Activated CD8-positive, alpha-beta memory T cell treated with anti-CD3 and anti-CD28 coated beads, Interleukin-2, amount 50 U/mL, for 4 hours (primary cell): ENCODE measurements at places on chromosomes 4 and X.

DNA sequence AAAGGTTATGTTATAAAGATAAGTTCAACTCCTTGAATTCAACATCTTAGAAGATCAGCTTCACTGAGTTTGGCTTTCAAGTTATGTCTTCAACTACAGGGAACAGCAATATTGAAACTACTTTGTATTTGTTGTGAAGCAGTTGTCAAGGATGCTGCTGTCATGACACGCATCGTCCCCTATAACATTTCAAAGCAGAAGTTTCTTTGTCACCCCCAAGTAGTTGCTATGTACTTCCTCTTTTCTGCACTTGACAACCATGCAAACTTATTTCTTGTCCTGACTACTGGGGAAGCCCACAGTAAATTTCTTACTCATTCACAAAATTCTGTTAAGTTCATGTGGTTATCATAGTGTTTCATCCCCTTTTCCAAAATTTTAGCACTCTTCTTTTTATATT is 14.3 kb downstream of the ANTXR2 start:
- DNase-seq, result peak; percentile 24

- no peak for DNase-seq
Observed at GRCh38 chr4:163493643-163494359, 689 bp upstream of the TMA16 start.

DNA sequence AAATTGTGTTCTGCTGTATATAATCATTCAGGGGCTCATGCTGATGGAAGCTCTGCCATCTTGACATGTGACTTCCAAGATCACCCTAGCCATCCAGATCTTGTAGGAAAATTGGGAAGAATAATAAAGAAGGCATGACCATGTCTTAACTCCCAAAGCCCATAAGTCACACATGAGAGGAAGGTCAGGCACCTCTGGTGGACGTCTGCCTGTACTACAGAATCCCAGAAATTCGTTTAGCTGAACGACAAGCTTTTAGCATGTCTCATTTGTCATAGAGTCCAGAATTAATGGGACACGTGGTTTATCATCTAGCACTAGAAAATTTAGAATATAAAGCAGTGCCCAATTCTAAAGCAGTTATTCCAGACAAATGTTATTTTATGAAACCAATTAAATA is 212.7 kb downstream of the CENPC start:
- DNase-seq, result no peak

- no peak for DNase-seq
Observed at GRCh38 chrX:80810365-80810978, 795 bp upstream of the BRWD3 start.

DNA sequence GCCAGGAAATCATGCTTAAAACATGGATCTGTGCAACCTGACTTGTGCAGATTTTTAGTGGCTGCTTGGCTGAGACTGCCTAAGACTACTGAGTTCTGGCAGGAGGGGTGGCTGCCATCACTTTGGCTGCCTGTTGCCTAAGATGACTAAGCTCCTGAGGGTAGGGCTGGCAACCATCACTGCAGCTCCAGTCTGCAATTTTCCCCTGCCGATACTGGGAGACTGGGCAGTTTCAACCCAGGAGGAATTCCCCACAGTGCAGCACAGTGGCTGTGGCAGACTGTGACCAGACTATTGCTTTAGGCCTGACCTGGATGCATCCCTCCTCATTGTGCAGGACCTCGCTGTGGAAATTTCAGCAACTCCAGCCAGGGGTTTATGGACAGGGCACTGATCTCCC is 544.9 kb downstream of the ANKRD50 start:
- DNase-seq, result no peak

GRCh38 chr4:13151194-13151593 is 332.9 kb downstream of the RAB28 start:
- no peak for DNase-seq

- DNase-seq, result no peak
Observed at GRCh38 chr4:56197387-56197786, 189.9 kb downstream of the AASDH start.

DNA sequence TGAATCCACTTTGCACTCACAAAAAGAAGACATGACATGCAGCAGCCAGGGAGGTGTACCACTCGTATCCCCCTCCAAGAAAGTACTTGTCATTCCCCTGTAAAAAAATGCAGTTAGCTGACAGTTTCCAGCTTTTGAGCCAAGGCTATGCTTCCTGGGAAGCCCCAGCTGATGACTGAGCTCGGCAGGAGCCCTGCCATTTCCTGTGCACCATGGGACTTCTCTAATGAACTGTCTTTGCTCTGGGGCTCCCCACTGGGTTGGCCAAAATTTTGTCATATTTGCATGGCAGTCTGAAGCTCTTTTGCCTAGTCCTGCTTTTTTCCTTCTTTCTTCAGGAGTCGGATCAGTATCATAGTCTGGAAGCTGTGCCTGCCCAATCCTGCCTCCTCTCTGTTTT is 104.5 kb upstream of the MAOA start:
- DNase-seq, result no peak

- peak; percentile 36 for DNase-seq
Observed at GRCh38 chr4:151117371-151117962, 18.0 kb downstream of the RPS3A start.

DNA sequence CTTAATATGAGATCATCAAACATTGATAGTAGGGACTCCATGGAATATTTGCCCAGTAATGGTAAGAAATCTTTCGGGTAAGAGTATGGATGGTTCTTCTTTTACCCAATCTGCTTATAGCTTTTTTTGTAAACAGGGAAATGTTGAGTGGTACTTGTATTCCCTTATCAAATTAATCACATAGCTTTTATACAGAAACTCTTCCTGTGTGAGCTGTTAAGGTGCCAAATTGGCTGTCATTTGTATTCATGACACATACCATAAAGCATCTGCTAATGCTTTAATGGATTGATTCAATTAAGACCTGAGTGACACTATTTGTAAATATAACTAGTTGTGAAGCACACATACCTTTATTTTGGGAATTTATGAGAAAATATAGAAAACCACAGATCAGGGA is 34.2 kb downstream of the KLF3 start:
- DNase-seq, result no peak
